ENCODE measurements at places on chromosomes 4 and X.
A peak's percentile ranks its signal among the peaks of the same experiment; 100 is the strongest.

DNA sequence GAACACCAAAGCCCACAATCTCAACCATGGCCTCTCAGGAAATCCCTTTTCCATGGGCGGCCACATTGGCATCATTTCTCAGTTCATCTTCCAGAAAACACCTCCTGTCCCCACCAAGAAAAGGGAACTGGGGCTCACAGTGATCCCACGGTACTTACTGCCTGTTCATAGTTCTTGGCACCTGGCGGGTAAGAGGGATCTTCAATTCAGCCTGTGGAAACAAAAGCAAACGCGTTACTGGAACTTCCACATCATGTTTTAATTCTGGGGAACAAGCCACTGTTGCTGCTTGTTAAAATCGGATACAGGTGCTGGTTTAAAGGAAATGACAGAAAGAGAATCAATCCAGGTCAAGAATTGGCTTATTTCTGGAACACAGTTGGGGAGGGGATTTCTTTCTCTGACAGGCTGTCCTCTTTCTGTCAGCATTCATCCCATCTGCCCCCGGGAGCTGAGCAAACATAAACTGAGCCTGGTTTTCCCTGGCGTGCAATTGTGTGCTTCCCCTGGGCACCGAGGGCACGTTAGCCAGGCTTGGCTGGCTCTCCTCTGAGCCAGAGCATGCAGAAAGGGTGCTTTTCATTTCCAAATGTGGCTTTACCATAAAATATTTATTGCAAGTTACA, 16.8 kb downstream of the CLNK start:
- no peak overlapping the region for H3K4me3 ChIP-seq
- H3K27me3 ChIP-seq, result peaks cover 13% of the 10 kb centered on the region
- H3K4me1 ChIP-seq, result peaks cover 18% of the 10 kb centered on the region
- no peaks in the 10 kb centered on the region for H3K36me3 ChIP-seq

DNA sequence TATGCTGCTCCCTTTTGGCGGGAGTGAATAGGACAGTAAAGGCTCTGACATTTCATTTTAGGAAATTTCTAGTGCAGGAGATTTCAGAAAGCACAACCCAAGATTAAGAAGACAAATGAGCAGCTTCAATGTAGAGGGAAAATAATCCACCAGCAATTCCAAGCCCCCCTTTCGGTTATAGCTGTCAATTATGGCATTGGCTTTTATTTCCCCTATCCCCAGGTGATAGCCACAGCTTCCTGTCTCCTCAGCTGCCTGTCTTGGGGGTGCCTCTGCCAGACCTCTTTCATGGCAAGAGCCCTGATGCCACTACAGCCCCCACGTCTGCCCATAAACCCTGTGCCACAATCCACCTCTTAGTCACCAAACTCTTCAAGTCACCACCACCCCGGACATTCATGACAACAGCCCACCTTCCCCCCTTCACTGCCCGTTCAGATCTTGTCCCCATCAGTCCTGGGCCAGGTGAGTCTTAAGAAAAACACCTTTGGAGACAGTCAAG, 48.4 kb upstream of the CLNK start:
- no peak for DNase-seq
- peaks cover 2% of the 10 kb centered on the region for H3K4me1 ChIP-seq
- H3K36me3 ChIP-seq, result no peaks in the 10 kb centered on the region
- no peak overlapping the region for H3K27ac ChIP-seq
- H3K27me3 ChIP-seq, result peaks cover 2% of the 10 kb centered on the region

DNA sequence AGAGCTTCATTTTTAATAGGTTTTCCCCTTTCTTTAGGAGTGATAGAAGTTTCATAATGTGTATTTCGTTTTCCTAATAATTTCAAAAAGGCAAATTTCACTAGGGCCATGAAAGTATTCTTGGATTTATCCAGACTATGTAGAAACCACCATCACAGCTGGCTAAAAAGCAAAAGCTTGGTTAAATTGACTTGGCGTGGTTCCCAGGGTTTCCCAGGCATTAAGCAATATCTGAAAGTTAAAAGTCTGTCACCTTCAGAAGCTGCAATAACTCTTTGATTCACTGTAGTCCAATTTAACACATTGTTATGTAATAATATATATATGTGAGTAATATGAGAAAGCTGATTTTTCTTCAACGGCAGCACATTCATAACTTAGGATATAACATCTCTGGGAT, 38.3 kb downstream of the NDNF start:
- H3K27me3 ChIP-seq, result no peaks in the 10 kb centered on the region
- no peak for DNase-seq
- H3K27ac ChIP-seq, result no peak overlapping the region
- no peaks in the 10 kb centered on the region for H3K36me3 ChIP-seq
- H3K4me1 ChIP-seq, result no peaks in the 10 kb centered on the region

DNA sequence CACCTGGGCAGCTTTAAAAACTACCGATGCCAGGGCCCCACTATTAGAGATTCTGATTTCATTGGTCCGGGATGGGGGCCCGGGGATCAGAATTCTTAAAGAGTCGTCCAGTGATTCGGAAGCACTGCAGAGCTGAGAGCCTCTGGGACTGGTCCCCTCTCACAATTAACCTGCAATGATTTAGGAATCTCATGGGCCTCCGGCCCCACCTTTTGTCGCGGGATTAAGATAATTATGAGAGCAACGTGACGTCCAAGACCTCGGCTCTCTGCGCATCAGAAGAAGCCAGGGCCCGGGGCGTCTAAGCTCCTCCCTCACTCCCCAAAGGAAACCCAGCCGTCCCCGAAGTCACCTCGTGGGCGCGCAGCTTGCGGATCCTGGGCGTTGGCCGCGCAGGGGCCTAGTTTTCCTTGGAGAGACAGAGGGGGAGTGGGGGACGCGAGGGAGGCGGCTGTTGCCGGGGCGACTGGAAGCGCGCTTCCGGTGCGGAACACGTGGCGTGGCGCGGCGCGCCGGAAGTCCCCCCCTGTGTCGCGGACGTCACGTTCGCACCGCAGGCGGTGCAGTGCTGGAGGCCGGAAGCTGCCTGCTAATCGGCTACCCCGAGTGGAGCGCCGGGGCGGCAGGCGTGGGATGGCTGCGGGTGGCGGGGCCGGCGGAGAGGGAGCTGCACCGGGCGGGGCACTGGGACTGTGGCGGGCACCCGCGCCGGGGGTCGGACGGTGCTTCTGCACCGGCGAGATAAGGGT, at the start of gene GEMIN8:
GEMIN8 (minus strand) TSS at position 468 of the 749 bp plus-strand sequence. CDS start 8,414 bp downstream, outside the sequence.
- no peaks in the 10 kb centered on the region for H3K36me3 ChIP-seq
- peak within 1 kb of the TSS; percentile 79 for H3K4me3 ChIP-seq
- H3K27me3 ChIP-seq, result no peaks in the 10 kb centered on the region
- peaks cover 11% of the 10 kb centered on the region for H3K4me1 ChIP-seq
- peak; percentile 71 for DNase-seq
- peak within 1 kb of the TSS; percentile 95 for H3K27ac ChIP-seq

DNA sequence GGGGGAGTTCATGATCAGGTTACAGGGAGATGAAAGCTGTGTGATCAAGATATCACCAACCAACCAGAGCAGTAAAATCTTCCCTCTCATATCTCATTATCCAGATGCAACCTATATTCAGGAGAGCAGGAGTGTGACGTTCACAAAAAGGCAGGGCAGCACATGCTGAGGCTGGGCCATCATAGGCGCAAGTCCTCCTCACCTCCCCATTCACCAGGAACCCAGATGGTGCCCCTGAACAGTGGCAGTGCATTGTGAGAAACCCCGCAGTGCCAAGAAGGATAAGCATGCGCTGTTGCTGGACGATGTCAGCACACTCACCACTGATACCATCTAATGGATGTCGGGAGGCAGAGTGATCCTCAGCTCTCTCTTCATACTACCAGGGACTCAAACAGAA, 170.9 kb downstream of the COL25A1 start:
- H3K27me3 ChIP-seq, result no peaks in the 10 kb centered on the region
- DNase-seq, result no peak
- no peak overlapping the region for H3K27ac ChIP-seq
- no peak overlapping the region for H3K4me3 ChIP-seq
- H3K36me3 ChIP-seq, result no peaks in the 10 kb centered on the region
- peaks cover 5% of the 10 kb centered on the region for H3K4me1 ChIP-seq

DNA sequence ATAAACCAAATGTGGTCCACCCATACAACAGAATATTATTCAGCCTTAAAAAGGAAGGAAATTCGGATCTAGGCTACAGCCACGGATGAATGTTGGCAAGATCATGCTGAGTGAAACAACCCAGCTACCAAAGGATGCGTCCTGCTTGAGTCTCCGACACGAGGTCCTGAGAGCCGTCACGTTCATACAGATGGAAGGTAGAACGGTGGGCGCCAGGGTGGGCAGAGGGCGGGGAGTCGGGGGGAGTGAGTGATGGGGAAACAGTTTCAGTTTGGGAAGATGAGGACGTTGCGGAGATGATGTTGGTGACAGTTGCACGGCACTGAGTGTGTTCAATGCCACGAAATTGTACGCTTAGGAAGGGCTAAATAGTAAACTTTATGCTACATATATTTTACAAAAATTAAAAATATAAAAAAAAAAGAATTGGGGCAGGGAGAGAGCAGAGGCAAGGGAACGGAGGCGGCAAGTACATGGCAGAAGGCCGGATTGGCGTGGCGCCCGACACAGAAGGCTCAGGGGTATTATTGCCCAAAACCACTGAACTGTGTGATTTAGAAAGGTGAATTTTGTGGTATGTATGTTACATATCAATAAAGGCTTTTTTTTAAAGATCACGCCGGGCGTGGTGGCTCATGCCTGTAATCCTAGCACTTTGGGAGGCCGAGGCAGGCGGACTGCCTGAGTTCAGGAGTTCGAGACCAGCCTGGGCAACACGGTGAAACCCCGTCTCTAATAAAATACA, 14.8 kb upstream of the MXD4 start:
- H3K27me3 ChIP-seq, result peaks cover 5% of the 10 kb centered on the region
- no peak for DNase-seq
- peaks cover 10% of the 10 kb centered on the region for H3K4me1 ChIP-seq
- no peaks in the 10 kb centered on the region for H3K36me3 ChIP-seq
- no peak overlapping the region for H3K27ac ChIP-seq

DNA sequence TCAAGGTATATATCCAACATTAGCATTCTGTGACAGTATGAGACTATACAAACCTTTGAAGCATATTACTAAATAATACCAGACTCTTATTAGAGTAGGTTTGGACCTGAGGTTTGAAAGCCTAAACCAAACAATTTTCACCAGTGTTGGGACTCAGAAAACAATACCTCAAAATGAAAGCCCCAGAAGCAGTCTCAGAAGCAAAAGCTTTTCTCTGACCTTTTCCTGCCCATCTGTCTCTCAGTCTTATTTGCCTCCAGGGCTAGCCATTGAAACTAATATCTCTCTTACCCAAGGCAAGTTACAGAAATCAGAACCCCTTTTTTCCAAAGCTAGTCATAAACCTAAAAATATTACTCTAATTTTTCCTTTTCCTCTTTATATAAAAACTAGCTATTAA, 163.3 kb downstream of the PTCHD1 start:
- no peaks in the 10 kb centered on the region for H3K27me3 ChIP-seq
- DNase-seq, result no peak
- H3K36me3 ChIP-seq, result peaks cover 1% of the 10 kb centered on the region
- no peak overlapping the region for H3K27ac ChIP-seq
- H3K4me1 ChIP-seq, result peaks cover 13% of the 10 kb centered on the region

DNA sequence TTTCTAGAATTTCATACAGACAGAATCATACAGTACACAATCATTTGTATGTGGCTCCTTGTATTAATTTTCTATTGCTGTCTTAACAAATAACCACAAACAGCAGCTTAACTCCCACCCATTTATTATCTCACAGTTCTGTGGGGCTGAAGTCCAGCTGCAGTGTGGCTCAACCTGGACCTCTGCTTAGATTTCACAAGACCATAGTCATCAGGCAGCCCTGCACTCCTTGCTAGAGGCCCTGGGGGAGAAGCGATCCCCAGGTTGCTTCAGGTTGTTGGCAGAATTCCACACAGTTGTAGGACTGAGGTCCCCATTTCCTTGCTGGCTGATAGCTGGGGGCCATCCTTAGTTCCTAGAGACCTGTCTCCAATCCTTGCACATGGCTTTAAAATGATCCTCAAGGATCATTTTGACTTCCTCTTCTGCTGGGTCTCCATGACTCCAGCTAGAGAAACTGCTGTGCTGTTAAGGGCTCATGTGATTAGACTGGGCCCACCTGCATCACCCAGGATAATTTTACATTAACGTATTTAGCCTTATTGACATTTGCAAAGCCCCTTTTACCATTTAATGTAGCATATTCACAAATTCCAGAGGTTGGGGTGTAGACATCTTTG, 60.9 kb upstream of the SMAD1 start:
- H3K27ac ChIP-seq, result no peak overlapping the region
- no peak for DNase-seq
- no peak overlapping the region for H3K4me3 ChIP-seq
- peaks cover 2% of the 10 kb centered on the region for H3K36me3 ChIP-seq
- no peaks in the 10 kb centered on the region for H3K4me1 ChIP-seq

DNA sequence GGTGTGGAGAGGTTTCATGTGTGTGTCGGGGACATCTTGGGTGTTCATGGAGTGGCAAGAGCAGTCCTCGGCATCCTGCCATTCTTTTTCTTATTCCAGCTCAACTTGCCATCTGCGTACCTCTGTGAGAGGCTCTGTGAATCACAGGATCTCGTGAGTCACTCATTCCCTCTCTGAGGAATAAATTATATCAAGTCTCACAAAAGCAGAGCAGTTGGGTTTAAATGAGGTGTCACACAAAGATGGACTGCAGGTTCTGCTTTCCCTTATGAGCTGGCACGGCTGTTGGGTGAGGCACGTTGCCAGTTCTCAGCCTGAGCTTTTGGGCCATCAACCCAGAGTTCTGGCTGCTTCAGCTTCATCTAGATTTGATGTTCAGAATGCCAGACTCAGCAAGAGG, 6.8 kb upstream of the OCIAD2 start:
- no peak overlapping the region for H3K4me3 ChIP-seq
- no peaks in the 10 kb centered on the region for H3K4me1 ChIP-seq
- no peak overlapping the region for H3K27ac ChIP-seq
- H3K36me3 ChIP-seq, result no peaks in the 10 kb centered on the region
- H3K27me3 ChIP-seq, result peaks cover 14% of the 10 kb centered on the region

DNA sequence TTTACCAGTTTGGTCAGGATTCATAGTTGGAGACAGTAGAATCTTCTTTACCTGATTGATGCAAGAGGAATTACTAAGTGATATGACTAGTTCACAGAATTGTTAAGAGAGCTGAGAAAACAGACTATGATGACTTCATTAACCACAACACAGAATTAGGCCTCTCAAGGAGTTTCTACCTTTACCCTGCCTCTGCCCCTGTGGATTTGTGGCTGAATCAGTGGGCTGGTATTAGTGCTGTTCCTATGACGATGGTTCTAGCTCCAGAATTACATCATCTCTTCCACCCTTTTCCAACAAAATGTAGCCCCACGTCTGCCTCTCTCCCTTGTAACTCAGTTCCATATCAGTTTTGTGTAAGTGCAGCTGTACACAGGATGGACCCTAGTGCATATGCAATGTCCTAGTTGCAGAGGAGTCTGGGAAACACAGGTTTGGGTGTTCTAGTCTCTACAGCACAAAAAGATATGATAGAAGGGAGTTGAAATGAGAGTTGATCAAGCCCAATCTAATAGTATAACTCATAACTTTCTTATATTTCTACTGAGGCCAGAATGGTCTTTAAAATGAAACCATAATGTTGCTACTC, 99.3 kb downstream of the ANXA5 start:
- H3K27me3 ChIP-seq, result no peaks in the 10 kb centered on the region
- no peak for DNase-seq

DNA sequence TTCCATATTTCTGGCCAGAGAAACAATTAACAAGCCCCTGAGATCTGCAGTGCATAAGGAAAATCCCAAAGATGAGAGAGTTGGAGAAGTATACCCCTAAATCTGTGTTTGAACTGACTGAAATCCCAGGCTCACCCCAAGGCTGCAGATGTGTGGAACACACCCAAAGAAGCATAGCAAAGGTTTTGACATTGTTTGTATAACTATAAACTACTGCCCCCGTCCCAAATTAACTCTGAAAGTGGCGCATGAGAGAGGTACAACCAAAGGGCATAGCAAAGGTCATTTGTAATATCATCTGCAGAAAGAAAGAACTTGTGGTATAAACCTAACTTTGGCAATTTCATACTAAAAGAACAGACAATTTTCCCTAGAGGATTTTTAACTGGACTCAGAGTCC, 157.9 kb downstream of the DCAF12L1 start:
- H3K4me3 ChIP-seq, result no peak overlapping the region
- H3K27me3 ChIP-seq, result no peaks in the 10 kb centered on the region
- peaks cover 1% of the 10 kb centered on the region for H3K36me3 ChIP-seq
- DNase-seq, result no peak
- H3K4me1 ChIP-seq, result peaks cover 4% of the 10 kb centered on the region
